Stimulated activated CD8-positive, alpha-beta memory T cell treated with anti-CD3 and anti-CD28 coated beads, Interleukin-4, amount 100 ng/mL, for 1 hour (primary cell): ENCODE measurements at places on chromosomes 16 and 17.

DNA sequence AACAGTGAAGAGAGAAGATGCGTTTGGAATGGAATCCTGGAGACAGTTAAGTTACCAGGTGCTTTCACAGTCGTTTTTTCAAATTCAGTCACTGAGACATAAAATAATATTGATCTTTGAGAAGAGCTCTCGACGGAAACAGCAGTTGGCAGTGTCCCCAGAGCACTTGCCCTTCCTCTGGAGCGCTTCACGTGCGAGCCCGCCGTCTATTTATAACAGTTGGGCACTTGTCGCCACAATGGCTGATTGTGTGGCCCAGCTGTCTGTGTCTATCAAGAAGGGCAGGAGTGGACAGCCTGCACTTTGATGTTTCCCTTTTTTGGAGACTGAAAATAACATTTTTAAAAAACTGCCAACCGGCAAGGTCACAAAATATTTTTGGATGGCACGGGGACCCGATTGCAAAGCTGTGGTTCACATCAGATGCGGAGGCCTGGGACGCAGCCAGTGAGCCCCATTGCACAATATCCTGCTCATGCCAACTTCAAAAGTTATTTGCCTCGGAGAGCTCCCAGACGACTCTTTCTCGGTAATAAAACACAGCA, 62.9 kb downstream of the ADCY9 start:
- no peak for DNase-seq

GRCh38 chr17:2776589-2777241, 19.5 kb upstream of the RAP1GAP2 start:
- DNase-seq: no peak

DNA sequence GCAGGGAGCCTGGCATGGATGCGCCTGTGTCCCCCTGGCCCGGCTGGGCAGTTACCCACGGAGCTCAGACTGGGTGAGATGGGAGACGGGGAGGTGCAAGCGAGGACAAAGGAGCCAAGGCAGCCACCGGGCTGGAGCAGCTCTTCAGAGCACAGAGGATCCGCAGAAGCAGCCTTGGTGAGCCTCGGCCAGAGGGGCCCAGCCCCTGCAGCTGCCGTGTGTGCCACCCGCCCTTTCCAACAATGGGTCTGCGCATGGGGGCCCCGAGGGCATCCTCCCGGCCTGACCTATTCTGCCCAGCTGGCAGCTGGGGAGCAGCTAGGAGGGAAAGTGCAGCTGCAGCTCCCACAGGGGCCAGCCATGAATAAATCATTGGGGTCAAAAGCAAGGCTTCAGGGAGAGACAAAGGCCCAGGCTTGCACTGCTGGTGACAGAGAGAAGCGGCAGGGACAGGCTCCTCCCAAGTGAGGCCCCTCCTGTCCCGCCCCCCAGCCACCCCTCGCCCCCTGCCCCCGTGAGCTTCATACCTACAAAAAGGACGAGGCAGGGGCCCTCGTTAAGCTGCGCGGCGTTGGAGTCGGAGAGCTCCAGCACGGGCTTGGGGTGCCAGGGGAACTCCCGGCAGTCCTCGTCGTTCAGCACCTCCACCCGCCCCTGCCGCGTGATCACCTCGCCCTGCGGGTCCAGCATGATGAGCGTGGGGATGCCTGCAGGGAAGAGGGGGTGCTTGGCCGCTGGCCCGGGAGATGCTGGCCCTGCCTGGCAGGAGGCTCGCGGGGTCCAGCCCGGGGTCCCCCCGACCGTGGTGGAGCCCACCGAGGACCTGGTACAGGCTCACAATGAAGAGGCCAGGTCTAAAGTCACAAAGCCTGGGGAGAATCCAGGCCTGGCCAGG, 22.6 kb downstream of the MRM3 start:
- DNase-seq: no peak

DNA sequence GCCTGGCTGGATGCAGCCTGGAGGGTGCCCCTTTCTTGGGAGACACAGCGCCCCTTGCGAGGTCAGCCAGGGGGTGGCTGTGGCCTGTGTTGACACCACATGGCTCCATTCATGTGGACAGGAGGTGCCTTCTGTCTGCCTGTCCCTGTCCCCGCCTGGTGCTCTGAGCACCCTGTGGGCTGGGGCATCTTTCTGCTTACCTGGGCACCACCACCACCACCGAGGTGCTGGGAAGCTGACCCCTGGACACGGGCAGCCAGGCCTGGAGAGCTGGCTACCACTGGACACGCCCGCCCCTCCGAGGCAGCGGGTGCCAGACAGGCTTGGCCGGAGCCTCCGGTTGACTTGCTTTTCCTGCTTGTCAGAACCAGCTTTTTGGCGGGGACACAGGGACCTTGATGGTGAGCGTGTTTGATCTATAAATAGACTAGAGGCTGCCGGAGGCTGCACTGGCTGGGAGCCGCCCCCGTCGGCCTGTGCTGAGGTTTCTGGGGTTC, 121.3 kb upstream of the GSE1 start:
- DNase-seq: no peak

DNA sequence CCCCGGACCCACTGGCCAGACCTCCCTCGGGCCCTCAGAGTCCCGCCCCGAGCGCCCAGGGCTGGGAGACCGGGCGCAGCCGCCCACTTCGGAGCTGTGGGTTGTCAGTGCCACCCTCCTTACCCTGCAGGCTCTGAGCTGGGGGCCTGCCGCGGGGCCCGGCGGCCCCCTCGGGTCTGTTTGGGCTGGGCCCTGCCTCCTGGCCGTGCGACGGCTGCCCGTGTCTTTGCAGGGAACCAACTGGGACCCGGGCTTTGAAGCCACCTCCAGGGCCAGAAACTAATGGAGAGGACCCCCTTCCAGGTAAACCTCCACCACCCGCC, 443 bp downstream of the TEDC2 start:
- DNase-seq: no peak

DNA sequence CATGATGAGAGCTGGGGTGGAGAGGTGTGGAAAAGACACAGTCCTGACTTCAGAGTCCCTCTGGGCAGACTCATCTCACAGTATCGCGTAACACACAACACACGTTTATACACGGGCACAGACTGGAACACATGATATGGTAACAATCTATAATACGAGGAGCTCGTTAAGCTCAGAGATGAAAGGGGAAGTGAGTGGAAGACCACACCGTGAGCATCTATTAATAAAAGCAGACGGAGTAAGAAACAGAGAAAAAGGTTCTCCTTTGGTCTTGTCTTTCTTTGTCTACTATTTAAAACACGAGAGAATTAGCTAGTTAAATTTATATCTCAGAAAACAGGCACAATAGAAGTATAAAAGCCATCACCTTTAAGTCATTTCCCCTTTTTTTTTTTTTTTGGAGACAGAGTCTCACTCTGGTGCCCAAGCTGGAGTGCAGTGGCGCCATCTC, 13.5 kb downstream of the ANKRD11 start:
- no peak for DNase-seq

- no peak for DNase-seq
These were observed 3.2 kb downstream of the NDE1 start for GRCh38 chr16:15653227-15653626.

- no peak for DNase-seq
These were observed 21.1 kb downstream of the NDUFAF8 start for GRCh38 chr17:81260171-81260570.

- DNase-seq: no peak
These were observed 18.8 kb downstream of the WNT9B start for GRCh38 chr17:46869975-46870803.

- DNase-seq: no peak
These were observed 217.4 kb upstream of the TNRC6C start for GRCh38 chr17:77741109-77741508.

DNA sequence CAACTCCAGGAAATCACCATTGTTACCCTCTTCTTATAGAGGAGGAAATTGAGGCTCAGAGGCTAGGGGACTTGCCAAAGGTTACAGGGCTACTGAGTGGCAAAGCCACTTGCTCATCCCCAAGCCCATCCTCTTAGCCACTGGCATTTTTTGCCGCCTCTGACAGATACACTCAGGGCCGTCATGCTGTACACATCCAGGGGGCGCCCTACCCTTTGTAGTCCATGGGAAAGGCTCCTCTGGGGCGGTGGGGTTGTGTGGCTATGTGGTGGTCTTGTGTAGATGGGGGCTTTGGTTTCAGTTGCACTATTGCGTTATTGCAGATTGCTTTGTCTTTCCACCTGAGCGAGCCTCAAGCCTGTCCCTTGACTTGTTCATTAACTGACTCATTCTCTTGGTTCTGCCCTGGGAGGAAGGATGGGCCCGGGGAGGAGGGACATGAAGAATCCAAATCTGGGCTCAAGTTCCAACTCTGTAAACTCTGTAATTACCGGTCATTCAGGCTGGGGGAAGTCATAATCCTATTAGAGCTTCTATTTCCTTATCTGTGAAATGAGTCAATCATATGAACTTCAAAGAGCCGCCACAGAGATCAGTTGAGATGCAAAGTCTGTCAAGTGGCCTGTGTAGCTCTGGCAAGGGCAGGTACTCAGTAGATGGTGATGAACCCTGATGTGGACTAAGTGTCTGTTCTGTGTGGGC, 2.8 kb downstream of the NOS2 start:
- DNase-seq: no peak

DNA sequence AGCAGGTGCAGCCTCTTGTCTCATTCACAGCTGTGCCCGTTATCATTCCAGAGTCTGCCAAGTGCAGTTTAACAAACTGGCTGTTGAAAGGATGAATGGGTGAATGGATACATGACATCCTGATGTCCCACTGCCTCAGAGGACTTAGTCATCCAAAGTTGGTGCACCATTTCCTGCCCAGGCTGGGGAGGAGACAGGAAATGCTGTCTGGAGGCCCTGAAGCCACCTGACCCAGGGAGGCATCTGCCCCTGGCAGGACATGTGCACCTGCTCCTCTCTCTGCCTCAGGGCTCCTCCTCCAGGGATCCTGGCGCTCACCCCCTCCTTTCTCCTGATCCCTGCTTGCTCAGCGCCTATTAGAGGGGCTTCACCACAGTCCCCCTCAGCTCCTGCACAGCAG, 1.8 kb upstream of the CD300C start:
- no peak for DNase-seq

DNA sequence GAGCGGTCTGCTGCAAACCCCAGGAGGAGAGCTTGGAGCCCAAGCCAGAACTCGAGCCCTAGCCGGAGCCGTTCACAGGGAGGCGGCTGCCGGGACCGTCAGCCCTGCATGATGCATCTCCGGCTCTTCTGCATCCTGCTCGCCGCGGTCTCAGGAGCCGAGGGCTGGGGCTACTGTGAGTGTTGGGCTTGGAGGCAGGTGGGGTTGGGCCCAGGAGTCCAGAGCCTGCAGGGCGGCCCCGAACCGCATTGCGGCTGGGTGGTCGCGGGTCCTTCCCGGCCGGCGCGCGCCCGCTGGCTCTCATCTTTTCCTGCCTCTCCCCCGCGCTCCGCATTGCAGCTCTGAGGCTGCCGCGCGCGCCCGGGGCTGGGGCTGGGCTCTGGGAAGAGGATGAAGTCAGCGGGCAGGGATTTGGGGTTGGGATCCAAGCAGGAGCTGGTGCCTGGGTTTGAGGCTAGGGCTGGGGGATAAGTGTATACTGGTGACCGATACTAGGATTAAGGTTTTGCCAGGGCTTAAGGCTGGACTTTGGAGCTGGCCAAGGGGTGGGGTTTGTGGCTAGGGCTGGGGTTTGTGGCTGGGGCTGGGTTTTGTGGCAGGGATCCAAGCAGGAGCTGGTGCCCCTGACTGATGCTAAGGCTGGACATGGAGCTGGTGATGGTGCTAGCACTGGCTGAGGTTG, 532 bp downstream of the CNTNAP1 start:
- DNase-seq: no peak

GRCh38 chr16:1534021-1535020, 855 bp downstream of the TMEM204 start:
- no peak for DNase-seq

DNA sequence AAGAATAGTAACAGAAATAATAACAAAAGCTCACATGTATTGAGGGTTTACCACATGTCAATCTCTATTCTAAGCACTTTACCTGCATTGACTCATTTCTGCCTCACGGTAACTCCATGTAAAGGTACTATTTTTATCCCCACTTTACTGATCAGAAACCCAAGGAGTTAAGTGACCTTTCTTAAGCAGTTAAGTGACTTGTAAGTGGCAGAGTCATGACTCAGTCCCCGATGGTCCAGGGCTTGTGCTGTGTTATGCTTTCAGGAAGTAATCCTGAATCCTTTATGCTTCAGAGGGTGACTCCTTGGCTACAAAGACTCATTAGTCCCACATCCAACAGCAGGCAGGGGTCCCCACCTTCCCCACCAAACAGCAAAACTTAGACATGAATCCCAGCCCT, 66.5 kb downstream of the MRM1 start:
- DNase-seq: no peak

DNA sequence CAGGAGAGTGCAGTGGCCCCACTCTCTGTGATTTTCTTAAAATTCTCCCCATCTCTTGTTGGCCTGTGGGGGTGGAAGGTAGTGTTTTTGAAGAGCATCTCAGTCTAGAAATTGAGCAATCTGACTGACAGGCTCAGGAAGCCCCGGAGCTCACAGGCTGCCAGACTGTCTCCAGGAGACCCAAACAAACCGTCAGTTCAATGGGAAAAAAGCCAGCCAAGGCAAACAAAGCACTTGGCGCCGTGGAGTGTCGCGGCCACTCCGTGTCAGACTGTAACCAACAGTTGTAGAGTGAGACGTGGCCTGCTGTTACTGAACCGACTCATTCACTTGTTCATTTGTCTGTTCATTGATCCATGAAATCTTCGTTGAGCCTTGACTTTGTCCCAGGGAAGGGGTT, 33.7 kb downstream of the RGS9 start:
- no peak for DNase-seq

GRCh38 chr17:55264645-55265298, at the start of gene HLF:
TSS of gene HLF (plus strand) at chr17:55264960. CDS start at chr17:55265485, 525 bp downstream.
- DNase-seq: peak; percentile 28

DNA sequence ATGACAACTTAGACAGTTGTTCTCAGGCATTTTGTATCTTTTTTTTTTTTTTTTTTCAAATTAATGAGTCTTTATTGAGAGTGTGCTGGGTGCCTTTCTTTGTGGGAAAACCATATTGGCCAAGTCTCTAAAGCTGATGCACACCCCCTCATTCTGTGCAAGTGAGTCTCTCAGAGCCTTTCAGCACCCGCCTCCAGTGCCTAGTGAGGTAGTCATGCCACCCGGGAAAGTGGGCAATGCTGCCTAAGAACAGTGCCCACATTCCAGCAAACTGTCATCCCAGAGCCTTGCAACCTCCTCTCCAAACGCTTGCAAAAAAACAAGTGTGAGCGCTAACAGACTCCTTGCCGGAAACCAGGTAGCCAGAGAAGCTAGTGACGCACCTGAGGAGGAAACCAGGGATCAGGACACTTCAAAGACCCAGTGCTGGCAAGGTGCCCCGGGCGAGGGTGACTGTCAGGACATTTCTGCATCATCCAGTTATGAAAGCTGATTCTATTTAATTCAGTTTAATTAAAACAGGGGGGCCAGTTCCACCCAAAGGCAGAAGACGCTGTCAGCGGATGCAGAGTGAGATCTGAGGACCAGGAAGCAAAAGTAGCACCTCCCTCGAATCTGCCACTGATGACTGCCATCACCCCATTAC, 34.9 kb downstream of the SMARCE1 start:
- no peak for DNase-seq
